Fibroblast of the aortic adventitia (primary cell): ENCODE measurements at places on chromosomes 6 and 20.

DNA sequence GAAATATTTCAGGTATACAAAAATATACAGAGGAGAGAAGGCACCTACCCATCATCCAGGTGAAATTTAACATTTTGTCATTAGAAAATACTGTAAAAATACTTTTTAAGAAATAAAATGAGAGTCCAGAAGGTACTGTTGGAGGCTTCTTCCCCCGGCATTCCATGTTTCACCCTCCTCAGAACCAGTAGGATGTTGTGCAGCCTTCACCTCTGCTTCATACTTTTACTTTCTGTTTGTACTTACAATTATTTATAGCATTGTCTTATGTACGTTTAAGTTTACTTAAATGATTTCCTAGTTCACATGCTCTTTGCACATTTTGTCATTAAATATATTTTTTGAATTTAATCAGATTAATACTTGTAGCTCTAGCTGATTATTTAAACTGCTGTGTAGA lies 30.9 kb downstream of the TMEM200A start:
- no peak for DNase-seq

- no peak for DNase-seq
Observed at GRCh38 chr6:2782825-2783187, 17.6 kb downstream of the WRNIP1 start.

- DNase-seq = no peak
Observed at GRCh38 chr6:12404651-12405050, 114.5 kb downstream of the EDN1 start.

DNA sequence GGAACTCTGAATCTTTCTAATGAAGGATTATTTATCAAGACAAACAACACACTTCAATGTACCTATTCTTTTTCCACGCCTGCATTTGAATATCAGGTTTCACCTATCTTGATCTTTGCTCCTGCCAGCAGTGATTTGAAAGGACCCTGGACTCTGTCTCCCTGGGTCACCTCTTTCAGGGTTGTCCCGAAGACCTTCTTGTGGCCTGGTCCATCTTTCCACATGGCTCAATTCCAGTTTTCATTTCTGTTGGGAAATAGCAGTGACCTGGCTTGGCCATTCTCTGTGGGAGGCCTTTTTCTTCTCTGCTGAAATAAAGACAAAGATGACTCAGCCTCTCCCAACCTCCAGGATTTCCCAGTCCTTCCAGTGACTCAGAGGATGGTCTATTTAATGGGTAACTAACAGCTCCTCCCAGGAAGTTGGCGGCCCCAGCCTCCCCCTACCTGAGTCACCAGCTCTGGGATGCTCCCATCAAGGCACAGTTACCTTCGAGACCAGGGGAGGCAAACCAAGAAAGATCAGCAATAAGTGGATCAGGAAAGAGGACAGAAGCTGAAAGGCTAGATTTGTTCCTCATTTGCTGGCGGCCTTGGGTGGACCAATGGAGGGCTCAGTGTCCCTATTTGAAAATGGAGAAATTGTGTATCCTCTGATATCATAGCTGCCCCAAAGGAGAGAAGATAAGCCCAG lies 120.2 kb upstream of the RNF24 start:
- DNase-seq = peak; percentile 98

GRCh38 chr6:22880686-22881433 lies 311.5 kb downstream of the HDGFL1 start:
- peak; percentile 98 for DNase-seq

- DNase-seq = no peak
Observed at GRCh38 chr6:75694406-75694805, 54.6 kb upstream of the MYO6 start.

DNA sequence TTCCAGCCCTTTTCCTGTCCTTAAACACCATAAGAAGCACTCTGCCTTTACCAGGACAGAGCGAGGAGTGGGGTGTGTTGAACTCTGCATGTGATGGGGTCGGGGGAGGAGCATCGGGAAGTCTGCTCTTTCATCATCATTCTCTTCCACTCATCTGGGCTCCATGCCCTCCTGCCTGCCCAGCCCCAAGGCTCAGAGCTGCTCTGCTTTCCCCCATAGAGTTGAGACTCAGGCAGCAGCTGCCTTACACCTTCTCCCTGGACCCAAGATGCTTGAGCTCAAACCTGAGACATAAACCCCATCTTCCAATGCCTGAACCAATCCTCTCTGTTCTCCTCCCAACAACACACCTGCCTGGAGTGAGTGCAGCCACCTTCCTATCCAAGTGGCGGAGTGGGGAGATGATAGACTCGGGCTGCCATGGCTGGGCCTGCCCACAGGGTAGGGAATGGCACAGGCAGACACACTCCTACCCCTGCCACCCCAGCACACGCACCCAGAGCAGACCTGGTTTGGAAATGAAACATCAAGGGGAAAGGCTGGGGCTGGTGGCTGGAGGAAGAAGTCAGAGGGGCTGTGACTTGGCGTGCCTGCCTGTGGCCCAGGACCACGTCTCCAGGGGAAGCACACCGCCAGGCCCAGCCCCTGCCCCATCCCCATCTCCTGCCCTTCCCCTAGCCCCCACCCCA lies 28.4 kb downstream of the TFEB start:
- DNase-seq = peak; percentile 60

- no peak for DNase-seq
Observed at GRCh38 chr20:50014570-50015562, 32.1 kb downstream of the SNAI1 start.

- no peak for DNase-seq
Observed at GRCh38 chr6:84771125-84771755, 6.8 kb upstream of the TBX18 start.

DNA sequence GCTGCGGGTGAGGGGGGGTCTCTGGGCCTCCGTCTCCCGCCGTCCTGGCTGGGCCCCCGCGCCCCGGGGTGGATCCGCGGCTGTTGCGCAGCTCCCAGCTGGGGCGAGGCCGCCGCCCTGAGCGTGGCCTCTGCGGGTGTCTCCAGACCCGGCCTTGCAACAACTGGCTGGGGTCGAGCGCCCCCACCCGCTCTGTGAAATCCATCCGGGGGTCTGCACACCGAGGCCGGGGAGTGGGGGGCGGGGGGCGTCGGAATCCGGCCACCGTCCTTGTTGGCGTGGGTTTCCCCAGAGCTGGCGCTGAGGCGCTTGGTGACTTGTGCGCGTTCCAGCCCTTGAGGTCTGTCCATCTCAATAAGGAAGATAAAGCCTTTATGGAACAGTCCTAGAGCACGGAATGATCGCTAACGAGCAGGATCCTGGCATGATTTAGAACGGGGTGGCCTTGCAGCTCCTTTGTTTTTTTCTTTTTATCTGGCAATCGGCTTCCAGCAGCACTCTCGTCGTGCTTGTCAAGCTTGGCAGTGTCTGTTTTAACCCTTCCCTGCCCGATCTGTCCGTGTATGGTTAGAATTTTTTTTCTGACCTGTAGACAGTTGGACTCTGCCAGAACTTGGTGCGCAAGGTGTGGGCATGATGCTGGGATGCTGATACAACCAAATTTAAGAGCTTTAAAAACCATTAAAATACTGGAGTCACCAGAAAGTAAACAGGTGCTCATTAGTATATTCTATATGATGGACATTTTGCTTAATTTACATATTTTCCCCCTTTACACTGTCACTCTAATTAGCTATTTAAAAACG lies 675 bp downstream of the DSTN start:
- DNase-seq = peak; percentile 59

DNA sequence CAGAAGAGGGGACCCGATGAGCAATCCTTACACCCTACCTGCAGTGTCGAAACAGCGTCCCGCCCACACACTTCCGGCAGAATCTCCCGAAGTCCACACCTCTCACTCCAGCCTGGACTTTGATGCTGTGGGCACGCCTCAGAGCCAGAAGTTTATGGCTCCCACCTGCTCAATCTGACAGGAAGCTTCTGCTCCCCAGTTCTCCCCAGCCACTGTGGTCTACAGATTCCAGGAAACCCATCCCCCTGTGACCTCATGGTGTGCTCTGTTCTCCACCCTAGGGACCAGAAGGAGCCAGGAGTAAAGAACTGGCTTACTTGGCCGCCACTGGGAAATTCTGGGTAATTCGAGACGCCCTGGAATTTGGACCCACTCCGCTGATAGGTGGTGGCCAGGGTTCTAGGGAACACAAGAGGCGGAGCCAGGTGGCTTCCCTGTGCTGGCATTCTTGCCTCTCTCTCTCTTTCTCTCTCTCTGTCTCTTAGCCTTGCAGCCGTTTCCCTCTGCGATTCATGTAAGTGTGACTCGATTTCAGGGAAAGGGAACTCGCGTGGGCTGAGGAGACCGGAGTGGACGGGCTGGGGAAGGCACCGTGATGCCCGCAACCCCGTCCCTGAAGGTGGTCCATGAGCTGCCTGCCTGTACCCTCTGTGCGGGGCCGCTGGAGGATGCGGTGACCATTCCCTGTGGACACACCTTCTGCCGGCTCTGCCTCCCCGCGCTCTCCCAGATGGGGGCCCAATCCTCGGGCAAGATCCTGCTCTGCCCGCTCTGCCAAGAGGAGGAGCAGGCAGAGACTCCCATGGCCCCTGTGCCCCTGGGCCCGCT lies at the start of gene TRIM15:
Gene TRIM15 (plus strand): TSS at position 457 of the 828 bp plus-strand sequence. CDS start 139 bp downstream, at position 596.
- no peak for DNase-seq

DNA sequence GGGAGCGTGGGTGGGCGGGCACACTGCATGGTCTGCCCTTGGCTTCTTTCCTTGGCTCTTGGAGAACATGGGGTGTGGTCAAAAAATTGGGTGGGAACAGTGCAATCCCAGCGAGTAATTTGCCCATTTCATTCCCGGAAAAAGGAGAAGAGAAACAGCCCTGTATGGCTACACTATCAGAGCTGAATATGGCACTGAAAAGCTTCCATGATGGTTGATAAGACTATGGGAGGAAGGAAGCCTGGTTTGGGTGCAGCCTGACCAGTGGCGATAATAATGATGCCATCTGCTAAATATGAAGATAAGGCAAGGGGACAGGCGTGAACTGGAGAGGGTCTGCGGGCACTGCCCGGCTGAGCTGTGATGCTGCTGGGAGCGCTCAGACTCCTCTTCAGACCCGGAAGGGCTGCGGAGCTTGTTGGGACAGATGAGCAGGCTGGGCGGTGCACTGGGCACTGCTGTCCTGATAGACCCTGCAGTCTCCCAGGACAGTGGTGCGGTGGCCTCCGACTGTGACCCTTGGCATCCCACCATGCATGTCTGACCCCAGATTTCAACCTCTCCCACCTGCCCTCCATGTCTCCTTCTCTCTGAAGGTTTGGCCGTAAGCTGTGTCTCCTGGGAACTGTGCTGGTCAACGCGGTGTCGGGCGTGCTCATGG lies 10.2 kb downstream of the SLC22A1 start:
- DNase-seq = no peak

DNA sequence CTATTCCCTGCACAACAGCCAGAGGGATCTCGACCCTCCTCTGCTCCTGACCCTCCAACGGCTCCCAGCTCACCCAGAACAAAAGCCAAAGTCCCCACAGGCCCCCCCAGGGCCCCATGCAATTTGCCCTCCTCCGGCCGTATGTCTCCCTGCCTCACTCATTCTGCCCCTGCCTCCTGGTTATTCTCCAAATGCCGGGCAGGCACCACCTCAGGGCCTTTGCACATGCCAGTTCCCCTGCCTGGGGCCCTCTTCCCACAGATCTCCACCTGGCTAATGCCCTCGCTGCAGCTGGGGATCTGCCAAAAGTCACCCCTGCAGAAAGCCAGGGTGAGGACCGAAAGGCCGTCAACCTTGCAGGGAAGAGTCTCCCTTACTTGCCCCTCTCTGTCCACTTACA lies 66.0 kb downstream of the GRM4 start:
- DNase-seq = no peak

- no peak for DNase-seq
Observed at GRCh38 chr20:16062661-16063581, 510.3 kb downstream of the KIF16B start.

DNA sequence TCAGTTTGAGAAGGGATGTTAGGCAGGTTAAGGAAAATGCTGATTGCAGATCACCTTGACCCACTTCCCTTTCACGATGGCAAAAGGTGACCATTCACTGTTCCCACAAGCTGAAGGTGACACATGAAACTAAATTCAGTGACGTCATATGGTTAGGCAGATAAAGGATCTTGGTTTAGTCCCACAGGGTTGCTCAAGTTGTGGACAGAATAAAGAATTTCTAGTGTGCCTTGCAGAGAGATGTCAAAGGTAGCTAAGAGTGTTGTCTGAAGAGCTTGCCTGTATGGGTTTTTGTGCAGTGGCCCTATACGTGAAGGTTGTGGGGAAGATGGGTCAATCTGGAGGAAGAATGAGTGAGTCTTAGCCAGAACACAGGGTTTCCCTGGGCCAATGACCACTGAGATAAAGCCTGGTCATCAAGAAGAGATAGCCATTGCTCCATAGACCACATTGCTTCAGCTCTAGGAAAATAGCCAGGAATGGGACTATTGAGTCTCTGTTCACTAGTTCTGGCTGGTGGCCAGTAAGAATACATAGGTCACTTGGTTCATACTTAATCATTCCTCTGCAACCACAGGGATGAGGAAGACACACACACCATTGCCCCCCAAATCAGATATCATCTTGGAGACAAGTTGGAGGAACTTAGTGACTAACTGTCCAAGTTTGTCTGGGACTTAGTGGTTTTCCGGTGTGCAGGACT lies 148.5 kb upstream of the ATXN1 start:
- peak; percentile 58 for DNase-seq

- no peak for DNase-seq
Observed at GRCh38 chr6:7268362-7268761, 44.6 kb downstream of the SSR1 start.

DNA sequence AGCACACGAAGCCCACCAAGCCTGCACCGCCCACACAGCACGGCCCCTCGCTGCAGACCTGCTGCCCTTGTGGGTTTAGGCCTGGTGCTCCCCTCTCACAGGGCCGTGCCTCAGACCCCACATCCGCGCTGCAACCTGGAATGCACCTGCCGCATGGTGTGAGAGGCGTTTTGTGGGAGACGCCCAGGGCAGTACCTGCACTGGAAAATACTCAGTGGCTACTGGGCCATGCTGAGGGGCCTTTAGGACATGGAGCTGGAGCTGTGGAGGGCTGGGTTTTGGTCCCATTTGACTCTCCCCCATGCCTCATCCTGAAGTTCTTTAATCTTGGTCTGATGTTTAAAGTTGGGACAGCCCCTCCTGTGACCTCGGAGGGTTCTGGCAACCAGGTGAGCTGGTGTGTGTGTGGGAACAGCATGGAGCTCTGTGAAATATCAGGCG lies 116.3 kb downstream of the ERMARD start:
- DNase-seq = no peak

- no peak for DNase-seq
Observed at GRCh38 chr6:4916954-4917561, 86.8 kb downstream of the RPP40 start.

DNA sequence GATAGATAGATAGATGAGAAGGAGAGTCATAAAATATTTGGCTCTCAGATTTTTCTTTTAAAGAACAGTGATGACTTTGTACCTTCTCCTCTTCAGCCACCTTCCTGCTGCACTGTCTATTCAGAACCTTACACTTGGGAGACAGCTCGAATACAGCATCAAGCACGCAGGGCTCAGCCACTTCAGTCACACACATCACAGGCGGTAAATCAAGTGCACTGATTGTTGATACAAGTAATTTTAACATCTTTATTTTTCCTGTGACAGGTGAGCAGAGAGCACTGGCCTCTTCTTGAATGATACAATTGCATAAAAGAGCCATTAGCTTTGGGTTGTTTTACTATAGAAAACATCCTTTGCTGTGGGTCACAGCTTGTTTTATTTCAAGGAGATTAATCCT lies 1118.5 kb upstream of the EYS start:
- no peak for DNase-seq
